ENCODE measurements at places on chromosomes 16 and 17.

DNA sequence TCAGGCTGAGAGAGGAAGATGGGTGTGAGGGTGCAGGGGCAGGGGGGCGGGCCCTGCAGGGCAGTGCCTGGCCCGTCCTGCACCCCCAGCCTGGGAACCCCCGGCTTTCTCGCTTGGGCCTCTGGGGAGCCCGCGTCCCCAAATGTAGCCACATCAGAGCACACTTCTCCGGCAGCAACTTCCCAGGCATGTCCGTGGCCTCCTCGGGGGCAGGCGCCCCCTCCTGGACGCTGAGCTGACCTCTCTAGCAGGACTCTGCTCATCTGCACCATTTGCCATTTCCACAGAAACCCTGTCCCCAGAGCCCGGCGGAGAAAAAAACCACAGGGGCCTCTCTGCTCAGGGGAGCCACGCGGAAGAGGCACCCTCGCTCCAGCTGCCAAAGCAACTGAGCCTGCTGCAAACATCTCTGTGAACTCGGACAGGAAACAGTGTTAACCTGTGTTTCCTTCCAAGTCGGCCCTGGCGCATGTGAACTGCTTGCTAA, 63.4 kb downstream of the KLHDC4 start:
- no peak for DNase-seq

- DNase-seq, result no peak
These were observed 52.3 kb downstream of the MSI2 start for GRCh38 chr17:57308543-57309186.

DNA sequence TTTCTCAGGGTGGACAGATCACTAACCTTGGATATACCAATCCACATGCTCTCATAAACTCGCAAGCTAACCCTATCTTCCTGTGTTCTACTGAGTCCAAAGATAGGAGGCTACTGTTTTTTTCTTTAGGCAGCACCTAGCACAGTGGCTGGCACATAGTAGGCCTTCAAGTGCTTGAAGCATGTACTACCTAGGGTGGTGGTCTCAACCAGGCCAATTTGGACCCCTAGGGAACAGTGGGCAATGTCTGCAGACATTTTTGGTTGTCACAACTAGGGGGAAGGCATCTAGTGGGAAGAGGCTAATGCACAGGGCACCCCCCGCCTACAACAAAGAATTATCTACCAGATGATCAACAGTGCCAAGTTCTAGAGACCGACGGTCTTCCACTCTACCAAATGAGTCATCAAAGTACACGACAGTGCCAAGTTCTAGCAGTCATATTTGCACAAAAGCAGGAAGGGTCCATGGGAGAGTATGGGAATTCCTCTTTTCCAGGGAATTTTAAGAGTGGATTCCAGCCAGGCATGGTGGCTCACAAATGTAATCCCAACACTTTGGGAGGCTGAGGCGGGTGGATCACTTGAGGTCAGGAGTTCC, 390.3 kb downstream of the SLC39A11 start:
- no peak for DNase-seq

DNA sequence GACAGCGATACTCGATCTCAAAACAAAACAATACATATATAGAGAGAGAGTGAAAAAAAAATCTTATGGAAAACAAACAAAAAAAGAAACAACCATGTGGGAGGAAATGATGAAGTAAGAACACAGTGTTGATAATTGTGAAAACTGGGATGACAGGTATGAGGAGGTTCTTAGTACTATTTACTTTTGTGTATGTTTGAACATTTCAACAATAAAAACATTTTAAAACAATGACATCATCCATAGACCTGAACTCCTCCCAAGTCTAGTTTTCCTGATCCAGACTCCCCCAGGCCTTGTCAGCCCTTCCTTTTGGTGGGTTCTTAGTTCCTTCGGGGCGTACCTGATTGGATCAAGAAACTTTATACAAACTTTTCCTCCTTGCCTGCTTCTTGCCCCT, 51.7 kb downstream of the CCDC42 start:
- no peak for DNase-seq

GRCh38 chr16:52318302-52319009, 228.5 kb downstream of the TOX3 start:
- DNase-seq, result no peak

- DNase-seq, result no peak
These were observed 57.2 kb downstream of the VAC14 start for GRCh38 chr16:70743791-70744190.

- DNase-seq, result no peak
These were observed 4.3 kb downstream of the SMIM5 start for GRCh38 chr17:75637551-75637950.
